Osteocyte (in vitro differentiated cells): ENCODE measurements at places on chromosomes 4 and X. TPM values are rescaled to one million over a fixed set of nuclear protein-coding genes. Genes with fewer than 3 reads are reported as not detected.

Gene NAT8L
- total RNA-seq, result 0.64 and 0.84 TPM in 2 replicates

Gene SPIN2A
- 1.2 and 2.5 TPM in 2 replicates for total RNA-seq

Gene SSX4
- total RNA-seq, result not detected in 2 replicates

Gene WAS
- total RNA-seq, result 0.19 and 0.39 TPM in 2 replicates

Gene OTC
- not detected in 2 replicates for total RNA-seq

Gene SOD3
- 3.4 and 4.5 TPM in 2 replicates for total RNA-seq

Gene FAM184B
- not detected in 2 replicates for total RNA-seq

Gene EGF
- total RNA-seq, result not detected in 2 replicates

- no peaks in the 10 kb centered on the region for H3K4me1 ChIP-seq
- no peak for DNase-seq
- H3K27me3 ChIP-seq, result no peaks in the 10 kb centered on the region
- H3K36me3 ChIP-seq, result no peaks in the 10 kb centered on the region
Observed at GRCh38 chrX:1099146-1099770, 113.2 kb downstream of the CRLF2 start.

GRCh38 chrX:45598861-45599260 lies 398.2 kb upstream of the DIPK2B start:
- H3K4me3 ChIP-seq, result no peak overlapping the region
- no peak for DNase-seq
- peak overlapping the region; percentile 61 for H3K27ac ChIP-seq
- no peaks in the 10 kb centered on the region for H3K27me3 ChIP-seq
- no peaks in the 10 kb centered on the region for H3K36me3 ChIP-seq
- H3K4me1 ChIP-seq, result peaks cover 34% of the 10 kb centered on the region

DNA sequence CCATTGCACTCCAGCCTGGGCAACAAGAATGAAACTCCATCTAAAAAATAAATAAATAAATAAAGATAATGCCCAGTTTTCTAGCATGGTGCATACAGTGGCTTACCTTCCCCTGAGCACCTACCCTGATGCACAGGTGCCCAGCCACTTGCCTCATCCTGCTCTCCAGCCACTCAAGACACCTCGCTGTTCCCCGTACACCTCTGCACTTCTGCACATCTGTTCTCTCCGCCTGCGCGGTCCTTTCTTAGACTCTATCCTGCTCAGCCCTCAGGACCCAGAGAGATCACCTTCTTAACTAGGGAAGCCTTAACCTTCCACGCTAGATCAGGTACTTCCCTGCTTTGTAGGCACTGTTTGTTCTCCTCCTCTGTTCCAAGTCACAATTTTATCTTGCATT lies 2.9 kb downstream of the EVC start:
- DNase-seq, result no peak
- no peak overlapping the region for H3K27ac ChIP-seq
- peaks cover 37% of the 10 kb centered on the region for H3K4me1 ChIP-seq

DNA sequence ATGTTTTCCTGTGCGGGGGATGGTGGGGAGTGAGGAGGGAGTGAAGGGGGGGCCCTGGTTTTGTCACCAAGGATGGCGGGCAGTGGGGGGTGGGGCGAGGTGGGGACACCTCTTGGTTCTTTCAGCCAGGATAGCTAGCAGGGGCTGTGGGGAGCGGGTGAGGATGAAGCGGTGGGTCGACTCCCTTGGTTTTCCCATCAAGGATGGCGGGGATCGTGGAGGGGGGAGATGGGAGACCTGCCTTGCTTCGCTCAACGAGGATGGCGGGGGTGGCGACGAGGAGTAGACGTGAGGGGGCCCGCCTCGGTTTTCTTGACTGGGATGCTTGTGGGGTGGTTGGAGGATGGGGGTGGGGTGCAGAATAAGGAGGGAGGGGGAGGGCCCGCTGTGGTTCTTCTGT lies 643 bp downstream of the FHL1 start:
- H3K4me3 ChIP-seq, result peak overlapping the region; percentile 82
- peaks cover 16% of the 10 kb centered on the region for H3K36me3 ChIP-seq
- no peaks in the 10 kb centered on the region for H3K27me3 ChIP-seq

DNA sequence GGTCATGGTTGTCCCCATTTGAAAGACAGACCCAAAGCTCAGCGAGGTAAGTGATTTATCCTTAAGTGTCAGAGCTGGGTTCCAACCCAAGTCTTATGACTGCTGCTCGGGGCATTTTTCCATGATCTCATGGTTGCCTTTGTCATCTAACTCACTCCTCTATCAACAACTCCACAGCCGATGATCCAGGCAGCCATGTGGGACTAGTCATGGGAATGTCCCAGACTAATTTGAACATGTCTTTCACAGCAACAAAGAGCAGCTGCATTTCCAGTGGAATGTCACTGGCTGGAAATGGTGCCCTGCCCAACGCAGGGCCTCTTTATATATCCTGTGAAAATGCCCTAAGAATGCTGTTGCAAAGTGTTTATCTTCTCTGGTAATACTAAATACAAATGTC lies 284.8 kb upstream of the PPARGC1A start:
- peak overlapping the region; percentile 69 for H3K27ac ChIP-seq
- H3K27me3 ChIP-seq, result peaks cover 10% of the 10 kb centered on the region
- H3K4me1 ChIP-seq, result peaks cover 7% of the 10 kb centered on the region
- H3K4me3 ChIP-seq, result no peak overlapping the region

DNA sequence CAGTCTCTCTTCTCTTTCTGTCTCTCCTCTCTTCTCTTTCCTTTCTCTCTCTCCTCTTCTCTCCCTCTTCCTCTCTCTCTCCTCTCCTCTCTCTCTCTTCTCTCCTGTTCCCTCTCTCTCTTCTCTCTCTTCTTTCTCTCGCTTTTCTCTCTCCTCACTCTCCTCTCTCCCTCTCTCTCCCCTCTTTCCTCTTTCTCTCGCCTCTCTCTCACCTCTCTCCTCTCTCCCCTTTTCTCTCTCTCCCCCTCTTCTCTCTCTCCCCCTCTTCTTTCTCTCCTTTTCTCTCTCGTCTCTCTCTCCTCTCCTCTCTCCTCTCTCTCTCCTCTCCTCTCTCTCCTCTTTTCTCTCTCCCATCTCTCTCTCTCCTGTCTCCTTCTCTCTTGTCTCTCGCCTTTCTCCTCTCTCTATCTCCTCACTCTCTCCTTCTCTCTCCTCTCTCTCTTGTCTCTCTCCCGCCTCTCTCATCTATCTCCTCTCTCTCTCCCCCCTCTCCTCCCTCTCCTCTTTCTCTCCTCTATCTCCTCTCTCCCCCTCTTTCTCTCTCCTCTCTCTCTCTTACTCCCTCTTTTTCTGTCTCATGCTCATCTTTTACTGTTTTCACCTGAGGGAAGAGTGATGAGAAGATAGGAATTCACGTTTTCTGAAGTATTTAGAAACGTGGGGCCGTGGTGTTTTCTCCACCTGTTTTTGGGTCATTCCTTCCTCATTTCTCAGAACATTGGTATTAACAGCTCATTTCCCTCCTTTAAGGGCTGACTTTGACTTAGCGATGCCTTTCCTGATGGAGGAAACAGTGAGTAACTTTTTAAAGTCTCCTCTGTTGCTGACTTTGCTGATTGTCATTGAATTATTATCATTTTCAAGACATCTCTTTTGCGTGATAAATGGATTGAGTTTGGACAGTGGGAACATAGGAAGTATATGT lies 80.6 kb upstream of the CD99 start:
- peak; percentile 11 for DNase-seq
- peaks cover 10% of the 10 kb centered on the region for H3K36me3 ChIP-seq
- H3K4me1 ChIP-seq, result peaks cover 28% of the 10 kb centered on the region
- no peaks in the 10 kb centered on the region for H3K27me3 ChIP-seq
- peak overlapping the region; percentile 86 for H3K4me3 ChIP-seq
- H3K27ac ChIP-seq, result peak overlapping the region; percentile 67

GRCh38 chr4:114249976-114250375 lies 270.5 kb upstream of the ARSJ start:
- peak overlapping the region; percentile 81 for H3K27ac ChIP-seq
- no peaks in the 10 kb centered on the region for H3K27me3 ChIP-seq
- no peak overlapping the region for H3K4me3 ChIP-seq
- peaks cover 19% of the 10 kb centered on the region for H3K4me1 ChIP-seq
- H3K36me3 ChIP-seq, result peaks cover 20% of the 10 kb centered on the region

DNA sequence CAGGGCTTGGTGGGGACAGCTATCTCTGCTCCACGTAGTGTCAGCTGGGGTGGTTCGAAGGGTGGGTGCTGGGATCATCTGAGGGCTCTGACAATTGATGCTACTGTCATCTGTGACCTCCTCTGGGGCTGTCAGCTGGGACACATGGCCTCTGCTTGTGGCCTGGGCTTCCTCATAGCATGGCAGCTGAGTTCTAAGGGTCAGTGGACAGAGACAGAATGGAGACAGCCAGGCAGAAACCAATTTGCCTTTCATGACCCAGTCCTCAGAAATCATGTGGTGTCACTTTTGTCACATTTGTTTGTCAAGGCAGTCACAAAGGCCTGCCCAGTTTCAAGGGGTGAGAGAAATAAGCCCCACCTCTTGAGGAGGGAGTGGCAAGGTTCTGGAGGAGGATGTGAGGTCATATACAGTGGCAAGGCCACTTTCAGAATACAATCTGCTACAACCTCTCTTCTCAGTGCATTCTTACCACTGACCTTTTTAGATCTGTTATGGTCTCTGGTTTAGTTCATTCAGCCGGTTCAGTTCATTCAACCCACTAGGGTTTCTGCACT lies 103.6 kb upstream of the BCOR start:
- peaks cover 9% of the 10 kb centered on the region for H3K4me1 ChIP-seq
- DNase-seq, result no peak
- H3K27ac ChIP-seq, result no peak overlapping the region
- no peaks in the 10 kb centered on the region for H3K36me3 ChIP-seq

DNA sequence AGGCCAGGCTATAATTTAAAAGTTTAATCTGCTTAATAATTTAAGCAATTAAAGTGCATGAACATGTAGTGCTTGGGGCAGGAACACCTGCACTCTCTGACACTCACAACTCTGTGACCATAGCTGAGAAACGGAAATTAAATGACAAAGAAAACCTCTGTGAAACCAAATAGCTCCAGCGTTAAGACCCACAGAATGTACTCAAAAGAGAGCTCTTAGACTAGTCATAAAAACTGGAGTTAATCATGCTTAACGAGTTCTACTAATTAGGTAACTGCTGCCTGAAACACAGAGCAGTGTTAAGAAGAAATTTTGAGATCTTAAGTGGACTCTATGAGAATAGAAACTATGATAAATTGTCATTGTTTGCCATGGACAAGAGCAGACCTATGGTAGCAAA lies 174.4 kb upstream of the SPIN4 start:
- no peak overlapping the region for H3K27ac ChIP-seq
- peaks cover under 1% of the 10 kb centered on the region for H3K4me1 ChIP-seq
- no peak overlapping the region for H3K4me3 ChIP-seq

DNA sequence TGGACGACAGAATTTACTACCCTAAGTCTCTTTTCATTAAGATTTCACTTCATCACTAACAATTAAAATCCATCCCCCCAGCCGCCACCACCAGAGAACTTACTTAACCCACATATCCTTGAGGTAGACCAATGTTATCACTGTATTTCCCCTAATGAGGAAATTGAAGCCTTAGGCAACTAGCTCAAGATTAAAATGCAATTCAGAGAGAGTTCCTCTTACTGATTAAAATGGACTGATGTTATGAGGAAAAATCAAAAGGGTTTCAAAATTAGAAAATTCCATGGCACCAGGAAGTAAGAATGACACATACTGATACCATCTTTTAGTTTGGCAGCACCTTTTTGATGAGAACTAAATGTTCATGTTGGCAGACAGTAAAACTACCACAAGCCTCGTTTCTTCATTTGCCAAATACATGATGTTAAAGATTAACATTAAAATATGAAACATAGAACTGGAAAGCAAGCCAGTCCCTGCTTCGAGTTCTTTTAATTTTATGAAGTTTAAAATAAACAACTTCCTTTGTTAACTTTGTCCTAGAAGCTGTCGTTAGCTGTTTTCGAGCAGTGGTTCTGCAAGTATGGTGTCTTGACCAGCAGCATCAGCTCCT lies 69.3 kb upstream of the CCDC160 start:
- H3K4me3 ChIP-seq, result no peak overlapping the region
- peaks cover 10% of the 10 kb centered on the region for H3K27me3 ChIP-seq
- no peak for DNase-seq
- H3K27ac ChIP-seq, result no peak overlapping the region
- H3K4me1 ChIP-seq, result peaks cover 6% of the 10 kb centered on the region

DNA sequence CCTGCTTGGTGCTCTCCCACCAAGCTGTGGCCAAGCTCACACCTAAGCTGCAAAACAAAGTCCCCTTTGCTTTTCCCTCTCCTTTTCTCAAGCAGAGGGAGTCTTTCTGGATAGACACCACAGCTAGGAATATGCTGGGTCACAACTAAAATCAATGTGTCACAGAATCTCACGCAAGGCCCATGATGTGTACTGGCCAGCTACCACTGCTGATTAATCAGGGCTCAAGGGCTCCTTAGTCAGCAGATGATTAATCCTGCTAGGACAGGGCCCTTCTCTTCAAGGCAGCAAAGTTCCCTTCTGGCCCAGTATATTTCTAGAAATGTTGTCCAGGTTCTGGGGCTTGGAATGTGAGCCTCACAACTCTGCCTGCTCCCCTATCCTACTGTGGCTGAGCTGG lies 32.0 kb upstream of the TENT5D start:
- no peaks in the 10 kb centered on the region for H3K4me1 ChIP-seq
- no peaks in the 10 kb centered on the region for H3K36me3 ChIP-seq
- no peak for DNase-seq
- no peak overlapping the region for H3K4me3 ChIP-seq
- no peak overlapping the region for H3K27ac ChIP-seq
- H3K27me3 ChIP-seq, result no peaks in the 10 kb centered on the region

DNA sequence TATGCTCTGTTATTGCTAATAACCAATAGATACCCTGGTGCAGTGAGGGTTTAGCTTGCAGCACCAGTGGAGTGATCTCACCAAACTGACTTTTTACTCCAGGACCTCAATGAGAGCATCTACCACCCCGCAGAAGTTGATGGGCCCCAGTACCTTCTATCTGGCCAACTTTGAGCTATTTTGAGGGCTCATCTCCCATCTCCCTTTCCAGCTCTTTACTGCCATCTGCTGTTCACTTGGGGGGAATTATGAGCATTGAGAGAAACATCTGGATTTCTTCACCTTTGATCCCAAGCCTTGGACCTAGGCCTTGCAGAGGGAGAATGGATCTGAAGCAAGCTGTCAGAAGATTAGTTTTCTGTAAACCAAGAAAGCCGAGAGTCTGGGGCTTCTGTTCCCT lies 143.6 kb downstream of the TMEM164 start:
- H3K4me1 ChIP-seq, result peaks cover 1% of the 10 kb centered on the region
- H3K27ac ChIP-seq, result no peak overlapping the region
- DNase-seq, result no peak

- no peaks in the 10 kb centered on the region for H3K36me3 ChIP-seq
- H3K4me1 ChIP-seq, result peaks cover 7% of the 10 kb centered on the region
- H3K27ac ChIP-seq, result no peak overlapping the region
- no peaks in the 10 kb centered on the region for H3K27me3 ChIP-seq
Observed at GRCh38 chrX:48719958-48720357, 23.4 kb downstream of the SUV39H1 start.

GRCh38 chrX:140065961-140066662 lies 100.8 kb upstream of the CXorf66 start:
- H3K4me1 ChIP-seq, result no peaks in the 10 kb centered on the region
- H3K27me3 ChIP-seq, result no peaks in the 10 kb centered on the region
- no peak overlapping the region for H3K27ac ChIP-seq
- H3K4me3 ChIP-seq, result no peak overlapping the region
- H3K36me3 ChIP-seq, result no peaks in the 10 kb centered on the region

- DNase-seq, result no peak
- no peak overlapping the region for H3K27ac ChIP-seq
- no peak overlapping the region for H3K4me3 ChIP-seq
- no peaks in the 10 kb centered on the region for H3K27me3 ChIP-seq
Observed at GRCh38 chr4:75598390-75598789, 31.9 kb downstream of the CDKL2 start.

GRCh38 chr4:33086331-33086925 lies 2366.3 kb downstream of the PCDH7 start:
- H3K27me3 ChIP-seq, result no peaks in the 10 kb centered on the region
- no peak overlapping the region for H3K4me3 ChIP-seq
- no peak for DNase-seq
- peaks cover 42% of the 10 kb centered on the region for H3K4me1 ChIP-seq
- no peak overlapping the region for H3K27ac ChIP-seq
- no peaks in the 10 kb centered on the region for H3K36me3 ChIP-seq
